ENCODE measurements at places on chromosomes 5 and 9.

DNA sequence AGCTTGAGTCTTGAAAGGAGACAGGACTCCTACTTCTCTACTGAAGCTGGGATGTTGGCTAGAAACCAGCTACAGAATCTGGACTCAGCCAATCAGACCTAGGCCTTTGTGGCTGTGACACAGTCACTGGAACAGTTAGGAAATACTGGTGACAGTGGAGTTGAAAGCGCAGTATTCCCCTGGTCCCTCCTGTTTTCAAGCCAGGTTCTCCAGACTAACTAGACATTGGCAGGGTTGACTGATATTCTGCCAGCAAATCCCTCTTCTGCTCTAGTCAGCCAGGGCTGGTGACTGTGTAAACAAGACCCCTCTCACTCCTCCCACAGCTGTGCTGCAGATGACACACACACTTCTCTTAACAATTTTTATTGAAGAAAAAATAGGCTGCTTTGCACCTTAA is 8.7 kb downstream of the SHROOM1 start:
- DNase-seq = no peak

DNA sequence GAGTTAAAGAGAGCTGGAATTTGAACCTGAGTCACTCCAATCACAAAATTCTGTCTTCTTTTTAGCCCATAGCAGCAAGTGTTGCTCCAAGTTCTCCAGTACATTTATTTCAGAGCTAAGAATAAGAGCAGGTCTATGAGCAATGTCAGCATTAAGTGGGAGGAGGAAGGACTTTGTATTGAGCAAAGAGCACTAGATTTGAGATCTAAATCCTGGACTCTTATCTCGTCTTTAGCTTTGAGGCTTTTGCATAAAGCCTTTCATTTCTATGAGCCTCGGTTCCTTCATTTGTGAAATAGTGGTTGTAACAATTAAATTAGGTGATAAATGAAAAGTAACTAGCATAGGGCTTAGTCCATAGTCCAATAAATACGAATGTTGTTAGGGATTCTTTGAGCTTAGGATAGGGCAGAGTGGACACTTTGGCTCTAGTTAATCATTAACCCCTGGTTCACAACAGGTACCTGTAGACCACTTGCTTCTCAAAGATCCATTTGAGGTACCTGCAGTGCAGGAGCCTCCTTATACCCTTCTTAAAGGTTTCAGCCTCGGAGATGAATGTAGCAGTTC is 464.1 kb upstream of the KLF4 start:
- DNase-seq = no peak

DNA sequence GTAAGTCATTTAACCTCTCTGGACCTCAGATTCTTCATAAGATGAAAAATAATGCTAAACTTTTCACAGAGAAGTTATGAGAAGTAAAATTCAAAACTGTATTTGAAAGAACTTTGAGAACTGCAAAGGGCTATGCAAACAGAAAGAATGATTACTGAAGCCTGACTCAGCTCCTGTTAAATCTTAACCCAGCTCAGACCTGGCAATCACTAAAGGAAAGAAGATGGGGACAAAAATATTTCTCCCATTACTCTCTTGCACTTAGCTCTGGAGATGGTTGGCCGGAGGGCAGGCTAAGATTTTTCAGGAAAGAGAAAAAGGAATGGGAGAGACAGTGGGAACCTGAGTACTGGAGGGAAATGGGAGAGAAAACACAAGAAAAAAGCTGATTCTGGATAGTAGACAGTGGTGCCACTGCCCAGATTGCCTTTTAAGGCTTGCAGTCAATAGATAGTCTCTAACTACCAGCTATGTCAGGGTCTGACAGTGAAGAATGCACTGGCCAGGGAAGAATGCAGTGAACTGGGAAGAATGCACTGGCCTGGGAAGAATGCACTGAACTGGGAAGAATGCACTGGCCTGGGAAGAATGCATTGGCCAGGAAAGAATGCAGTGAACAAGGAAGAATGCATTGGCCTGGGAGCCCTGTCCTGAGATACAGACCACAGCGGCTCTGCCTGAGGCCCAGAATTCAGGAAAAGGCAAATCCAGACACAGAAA is 25.2 kb upstream of the CEMIP2 start:
- no peak for DNase-seq

DNA sequence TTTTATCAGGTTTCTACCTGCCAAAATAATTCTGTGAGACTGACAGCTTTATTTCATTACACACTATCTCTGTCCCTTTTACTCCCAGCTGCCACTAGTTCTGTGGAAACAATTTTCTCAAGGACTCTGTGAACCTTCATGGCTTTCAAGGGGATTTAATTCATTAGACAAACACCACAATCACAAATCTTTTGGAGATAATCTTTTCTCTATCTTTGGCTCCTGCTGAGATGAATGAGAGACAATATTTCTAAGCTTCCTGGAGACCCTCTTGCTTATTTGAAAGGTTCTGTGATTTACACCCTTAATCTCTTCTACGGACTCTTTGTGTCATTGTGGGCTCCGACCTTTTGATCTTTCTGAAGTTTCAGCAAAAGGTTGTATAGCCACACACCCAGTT is 222.6 kb downstream of the PRDM9 start:
- DNase-seq = no peak

- DNase-seq = no peak
Measured at GRCh38 chr5:11372191-11372590, 532.1 kb downstream of the CTNND2 start.

GRCh38 chr5:138610415-138610917 is 35.3 kb upstream of the HSPA9 start:
- DNase-seq = no peak

DNA sequence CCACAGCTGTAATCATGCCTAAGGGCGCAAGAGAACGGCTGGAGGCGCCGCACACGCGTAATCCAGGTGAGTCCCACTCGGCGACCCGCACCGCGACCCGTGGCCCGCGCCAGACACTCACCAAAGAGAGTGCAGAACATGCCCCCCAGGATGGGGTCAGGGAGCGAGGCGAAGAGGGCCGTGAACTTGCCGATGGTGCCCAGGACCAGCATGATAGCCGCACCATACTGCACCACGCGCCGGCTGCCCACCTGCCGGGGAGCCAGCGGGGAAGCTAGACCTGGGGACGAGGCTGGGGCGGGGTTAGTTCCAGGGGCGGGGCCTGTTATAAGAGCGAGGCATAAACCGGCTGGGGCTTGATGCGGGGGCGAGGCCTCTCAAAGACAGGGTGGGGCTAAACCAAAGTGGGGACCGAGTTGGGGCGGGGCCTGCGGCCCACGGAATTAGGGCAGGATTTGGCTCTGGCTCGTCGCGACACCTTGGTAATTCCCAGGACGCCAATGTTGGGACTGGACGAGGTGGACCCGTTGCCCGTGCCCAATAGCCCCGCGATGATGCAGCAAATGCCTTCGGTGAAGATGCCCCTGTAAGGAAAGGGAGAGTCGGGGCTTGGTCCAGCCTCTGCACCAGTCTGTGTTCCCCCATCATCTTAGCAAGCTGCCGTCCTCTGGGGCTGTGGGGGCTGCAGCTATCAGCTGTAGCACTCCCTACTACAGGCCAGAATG is 4.8 kb downstream of the SLC23A1 start:
- no peak for DNase-seq

DNA sequence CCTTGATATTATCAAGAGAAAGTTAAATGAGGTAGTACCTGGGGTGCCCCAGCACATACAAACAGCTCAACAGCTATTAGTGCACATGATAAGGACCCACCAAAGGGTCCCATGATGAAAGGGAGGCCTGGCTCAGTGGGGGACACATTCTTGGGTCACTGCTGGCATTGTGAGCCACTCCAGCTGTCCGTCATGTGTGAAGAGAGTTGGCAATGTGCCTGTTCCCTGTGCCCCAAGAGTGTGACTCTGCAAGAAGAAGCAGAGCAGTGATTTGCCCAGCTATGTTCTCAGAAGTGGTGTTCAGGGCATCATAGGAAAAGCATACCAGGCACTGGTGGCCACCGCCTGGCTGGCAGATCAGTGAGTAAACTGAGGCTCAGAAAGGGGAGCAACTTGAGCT is 37.1 kb upstream of the TDRD7 start:
- DNase-seq = no peak
